ENCODE measurements at places on chromosomes 13 and 19. TPM values are rescaled to one million over a fixed set of nuclear protein-coding genes. Genes with fewer than 3 reads are reported as not detected.

Gene P2RY11
- 4.6 TPM for total RNA-seq

Gene ZNF829
- total RNA-seq: 2.0 TPM

Gene FGF21
- not detected for total RNA-seq

Gene KLK12
- total RNA-seq: not detected

DNA sequence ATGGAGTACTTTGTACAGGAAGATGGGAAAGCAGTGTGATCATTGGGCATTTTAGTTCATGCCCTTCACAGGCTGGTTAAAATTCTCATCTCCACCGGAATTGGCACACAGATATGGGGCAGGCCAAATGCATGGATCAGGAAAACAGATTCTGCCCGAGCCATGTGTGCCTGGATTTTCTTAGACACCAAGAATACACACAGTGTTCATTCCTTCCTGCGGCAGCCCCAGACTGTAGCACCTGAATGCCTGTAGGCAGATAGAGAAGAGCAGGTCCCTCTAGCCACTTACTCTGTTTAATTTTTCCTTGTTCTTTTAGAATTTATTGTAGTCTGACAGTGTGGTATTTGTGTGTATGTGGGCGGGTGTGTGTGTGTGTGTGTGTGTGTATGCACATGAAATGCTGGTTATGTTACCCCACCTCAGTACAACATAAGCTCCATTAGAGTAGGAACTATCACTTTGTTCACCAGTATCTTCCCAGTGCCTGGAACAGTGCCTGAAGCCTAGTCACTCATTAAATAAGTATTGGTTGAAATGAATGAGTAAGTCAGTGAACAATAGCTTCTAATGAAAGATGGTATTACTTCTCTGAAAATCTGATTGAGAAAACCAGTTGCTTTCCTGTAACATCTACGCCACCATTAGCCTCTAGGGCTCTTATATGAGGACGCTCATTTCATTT, 41.7 kb downstream of the FRY start:
- DNase-seq: no peak

DNA sequence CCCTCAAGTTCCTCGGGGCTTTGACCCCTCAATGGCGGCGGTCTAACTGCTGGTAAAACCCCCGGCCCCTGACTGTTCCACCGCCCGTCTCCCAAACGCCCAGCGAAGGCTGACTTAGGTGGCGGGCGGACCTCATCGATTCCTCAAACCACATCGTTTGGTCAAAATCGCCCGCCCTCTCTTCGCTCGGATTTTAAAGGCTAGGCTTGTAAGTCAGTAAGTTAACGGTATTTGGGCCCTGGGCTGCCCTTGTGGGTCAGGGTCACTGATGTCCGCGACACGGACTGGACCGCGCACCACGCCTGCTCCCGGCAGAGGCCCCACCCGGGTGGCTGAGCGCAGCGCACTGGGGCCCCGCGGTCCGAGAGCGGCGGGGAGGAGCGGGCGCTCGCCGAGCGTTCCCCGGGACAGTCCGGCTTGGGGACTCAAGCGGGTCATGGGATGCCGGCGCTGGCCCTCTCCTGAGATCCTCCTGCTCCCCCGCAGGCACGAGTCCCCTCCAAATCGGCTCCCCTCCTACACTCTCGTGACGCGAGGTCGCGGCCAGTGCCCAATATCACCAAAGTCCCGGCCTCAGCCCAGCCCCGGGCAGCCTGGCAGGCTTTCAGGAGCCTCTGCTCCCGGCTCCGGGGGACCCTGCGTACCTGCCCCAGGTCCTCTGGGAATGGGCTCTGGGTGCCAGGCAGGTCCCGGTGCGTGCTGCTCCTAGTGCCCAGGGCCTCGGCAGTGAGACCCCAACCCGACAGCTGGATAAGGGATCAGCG, 1.0 kb downstream of the FLT1 start:
- peak; percentile 45 for DNase-seq

DNA sequence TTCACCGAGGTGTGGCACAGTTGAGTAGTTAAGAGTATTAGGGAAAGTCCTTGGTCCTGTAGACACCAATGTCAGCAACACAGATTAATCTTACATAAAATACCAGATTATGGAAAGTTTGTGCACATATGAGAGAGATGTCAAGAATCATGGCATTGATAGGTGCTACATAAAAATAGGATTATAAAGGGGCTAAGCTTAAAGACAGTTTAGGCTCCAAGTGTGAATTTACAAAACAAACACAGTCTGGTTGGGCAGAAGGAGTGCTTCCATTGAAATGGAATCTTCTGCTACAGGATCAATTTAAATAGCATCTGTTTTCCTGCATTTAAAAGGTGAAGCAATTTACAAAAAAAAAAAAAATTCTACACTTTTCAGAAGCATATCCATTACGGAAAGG, 292.9 kb downstream of the DNAJC15 start:
- DNase-seq: no peak

DNA sequence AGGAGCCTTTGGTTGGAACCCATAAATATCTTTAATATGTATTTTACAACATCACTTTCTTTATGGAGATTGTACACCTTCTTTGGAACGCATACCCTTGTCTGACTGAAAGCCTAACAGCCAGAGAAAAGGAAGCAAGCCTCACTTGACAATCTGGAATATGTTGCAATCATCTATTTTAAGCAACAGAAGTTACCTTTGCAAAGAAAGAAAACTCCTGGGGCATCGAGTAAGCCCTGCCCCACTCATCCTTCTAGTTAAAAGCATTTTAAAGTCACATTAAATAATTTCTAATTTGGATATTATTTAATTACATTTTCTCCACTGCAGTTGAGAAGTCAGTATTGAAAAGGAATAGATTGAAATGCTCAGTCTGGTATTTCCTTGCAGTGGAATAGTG, 542.7 kb downstream of the MYO16 start:
- DNase-seq: no peak

DNA sequence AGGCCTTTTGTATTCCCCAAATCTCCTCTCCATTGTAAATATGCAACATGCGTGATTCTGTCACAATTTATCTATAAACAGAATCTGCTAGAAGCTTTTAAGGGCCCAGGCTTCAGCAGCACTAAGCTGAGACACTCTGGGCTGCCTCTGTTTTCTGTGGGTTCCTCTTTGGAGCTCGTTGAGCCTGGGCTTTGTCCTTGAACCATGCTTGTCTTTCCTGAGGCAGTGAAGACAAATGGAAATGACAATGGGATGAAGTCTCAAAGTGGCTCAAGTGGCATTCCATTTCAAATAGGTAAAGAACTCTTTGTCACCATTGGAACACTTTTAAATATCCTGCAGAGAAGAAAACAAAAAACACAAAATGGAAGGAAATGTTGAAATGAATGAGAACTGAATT, 40.3 kb downstream of the RASL11A start:
- no peak for DNase-seq
